ENCODE measurements at places on chromosomes 2 and 18.
A peak's percentile ranks its signal among the peaks of the same experiment; 100 is the strongest.

- H3K36me3 ChIP-seq, result no peaks in the 10 kb centered on the region
- no peaks in the 10 kb centered on the region for H3K27me3 ChIP-seq
- H3K4me1 ChIP-seq, result no peaks in the 10 kb centered on the region
Observed at GRCh38 chr2:29192526-29192925, 77.3 kb downstream of the CLIP4 start.

DNA sequence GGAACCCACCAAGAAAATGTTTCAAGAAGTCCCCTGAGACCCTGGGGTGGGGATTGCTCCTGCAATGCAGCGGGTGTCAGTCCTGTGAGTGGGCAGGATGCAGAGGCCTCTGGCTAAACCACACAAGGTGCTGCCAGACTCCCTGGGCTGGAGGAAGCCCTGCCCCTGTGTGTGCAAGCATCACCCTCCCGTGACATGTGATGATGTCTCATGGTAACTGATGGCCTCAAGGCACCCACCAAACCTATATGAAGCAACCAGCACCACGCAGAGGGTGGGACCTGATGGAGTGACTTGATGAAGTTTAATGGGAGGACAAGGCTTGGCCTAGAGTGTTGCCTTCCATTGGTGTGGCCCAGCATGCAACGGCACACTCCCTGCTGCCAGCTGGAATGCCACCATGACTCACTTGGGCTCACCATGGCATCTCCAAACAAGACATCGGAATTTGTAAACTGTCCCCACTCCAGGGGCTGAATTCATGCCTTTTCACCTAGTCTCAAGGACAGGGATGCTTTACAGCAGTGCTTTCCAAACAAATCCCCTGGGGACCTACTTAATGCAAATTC, 8.7 kb upstream of the SLC14A1 start:
- H3K27ac ChIP-seq, result no peak overlapping the region
- H3K4me1 ChIP-seq, result no peaks in the 10 kb centered on the region
- no peaks in the 10 kb centered on the region for H3K36me3 ChIP-seq
- H3K4me3 ChIP-seq, result no peak overlapping the region
- H3K27me3 ChIP-seq, result no peaks in the 10 kb centered on the region
- DNase-seq, result no peak

DNA sequence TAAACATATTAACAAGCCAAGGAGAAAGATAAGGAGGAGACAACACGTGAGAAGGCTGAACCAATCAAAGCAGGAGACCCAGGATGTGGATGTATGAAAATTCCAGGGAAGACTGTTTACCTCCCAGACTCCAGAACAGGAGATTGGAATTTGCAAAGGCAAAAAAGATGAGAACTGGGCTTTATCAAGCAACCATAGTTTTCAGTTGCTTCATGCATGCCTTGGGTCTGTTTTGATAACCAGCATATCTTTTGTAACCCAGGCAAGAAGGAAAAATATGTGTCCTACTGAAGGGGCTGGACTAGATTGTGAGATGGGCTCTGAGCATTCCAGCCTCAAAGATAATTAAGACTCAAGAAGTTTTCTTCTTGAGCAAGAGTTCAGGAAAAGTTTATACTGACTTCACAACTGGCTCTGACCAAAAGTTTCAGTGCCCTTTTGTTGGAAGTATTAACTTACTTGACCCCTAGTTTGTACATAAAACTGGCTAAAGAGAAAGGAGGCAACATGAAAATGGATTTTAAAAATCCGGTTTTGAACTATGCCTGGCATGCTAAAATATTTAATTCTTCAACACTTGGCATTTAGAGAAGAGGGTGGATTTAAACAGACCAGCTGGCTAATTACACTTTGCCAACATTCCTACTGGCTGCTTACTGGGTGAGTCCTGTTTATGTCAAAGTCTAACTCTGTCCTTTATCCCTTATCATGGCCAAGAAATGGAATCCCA, 79.3 kb upstream of the CD28 start:
- H3K36me3 ChIP-seq, result no peaks in the 10 kb centered on the region
- H3K27ac ChIP-seq, result no peak overlapping the region
- DNase-seq, result no peak
- no peaks in the 10 kb centered on the region for H3K4me1 ChIP-seq
- H3K27me3 ChIP-seq, result no peaks in the 10 kb centered on the region

- no peaks in the 10 kb centered on the region for H3K27me3 ChIP-seq
- DNase-seq, result no peak
- no peak overlapping the region for H3K4me3 ChIP-seq
- H3K36me3 ChIP-seq, result no peaks in the 10 kb centered on the region
- H3K4me1 ChIP-seq, result no peaks in the 10 kb centered on the region
- H3K27ac ChIP-seq, result no peak overlapping the region
Observed at GRCh38 chr2:237160271-237160919, 74.7 kb downstream of the COPS8 start.

DNA sequence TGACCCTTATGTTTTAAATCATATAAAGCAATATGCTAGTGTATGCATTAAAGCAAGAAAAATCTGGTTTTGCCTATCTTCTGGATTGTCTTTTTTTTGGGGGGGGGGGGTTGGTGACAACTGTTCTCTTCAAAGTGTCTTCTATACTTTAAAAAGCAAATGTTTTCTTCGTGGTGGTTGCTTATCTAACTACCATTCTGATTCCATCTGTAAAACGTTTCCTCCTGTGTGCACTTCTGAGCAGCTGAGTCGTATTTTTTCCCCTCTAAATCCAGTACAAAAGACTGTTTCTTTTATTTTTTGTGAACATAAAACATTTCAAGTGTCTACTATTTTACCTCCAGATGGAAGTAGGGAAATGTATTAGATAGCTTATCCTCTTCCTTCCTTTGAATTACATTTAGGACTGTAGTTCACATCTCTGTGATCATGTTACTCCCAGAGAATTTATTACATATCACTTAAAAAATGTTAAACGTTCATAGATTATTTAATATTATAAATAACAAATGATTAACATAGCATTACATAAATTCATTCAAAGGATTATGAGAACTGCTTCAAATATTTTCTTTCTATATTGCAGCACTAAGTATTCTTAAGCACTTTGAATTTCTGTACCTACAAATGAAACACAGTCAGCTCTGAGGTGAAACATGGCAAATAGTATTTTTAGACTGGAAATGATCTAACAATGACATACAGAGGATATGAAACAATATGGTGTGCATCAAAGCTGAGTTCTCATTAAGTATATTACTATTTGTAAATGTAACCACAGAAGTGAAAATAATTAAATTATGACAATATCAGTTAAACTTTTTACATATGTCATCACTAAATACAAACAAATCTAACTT, 56.4 kb downstream of the SCN3A start:
- H3K27me3 ChIP-seq, result no peaks in the 10 kb centered on the region
- no peak overlapping the region for H3K27ac ChIP-seq
- no peak for DNase-seq
- no peaks in the 10 kb centered on the region for H3K4me1 ChIP-seq

GRCh38 chr2:227864161-227864756, 7.2 kb upstream of the DAW1 start:
- H3K4me3 ChIP-seq, result no peak overlapping the region
- peaks cover 3% of the 10 kb centered on the region for H3K4me1 ChIP-seq
- DNase-seq, result no peak
- H3K36me3 ChIP-seq, result no peaks in the 10 kb centered on the region
- H3K27ac ChIP-seq, result no peak overlapping the region
- H3K27me3 ChIP-seq, result no peaks in the 10 kb centered on the region

DNA sequence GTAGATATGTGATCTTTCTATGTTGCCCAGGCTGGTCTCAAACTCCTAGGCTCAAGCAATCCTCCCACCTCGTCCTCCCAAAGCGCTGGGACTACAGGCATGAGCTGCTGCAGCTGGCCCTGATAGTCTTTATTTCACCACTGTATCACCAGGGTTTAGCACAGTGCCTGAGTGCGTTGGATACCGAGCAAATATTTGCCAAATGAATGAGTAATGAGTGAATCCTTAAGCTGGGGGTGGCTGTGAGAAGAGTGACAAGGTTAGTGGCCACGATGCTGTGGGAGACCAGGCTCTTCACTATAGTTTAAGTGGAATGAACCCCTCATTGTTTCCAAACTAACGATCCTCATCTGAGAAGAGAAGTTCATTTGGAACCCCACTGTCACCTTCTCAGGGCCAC, 60.8 kb upstream of the FAM136A start:
- no peaks in the 10 kb centered on the region for H3K27me3 ChIP-seq
- no peaks in the 10 kb centered on the region for H3K36me3 ChIP-seq
- H3K27ac ChIP-seq, result no peak overlapping the region

- H3K4me1 ChIP-seq, result peaks cover 2% of the 10 kb centered on the region
- DNase-seq, result no peak
- H3K27ac ChIP-seq, result no peak overlapping the region
- H3K36me3 ChIP-seq, result no peaks in the 10 kb centered on the region
- H3K4me3 ChIP-seq, result no peak overlapping the region
- H3K27me3 ChIP-seq, result no peaks in the 10 kb centered on the region
Observed at GRCh38 chr2:109288544-109289368, 159.8 kb downstream of the SH3RF3 start.

DNA sequence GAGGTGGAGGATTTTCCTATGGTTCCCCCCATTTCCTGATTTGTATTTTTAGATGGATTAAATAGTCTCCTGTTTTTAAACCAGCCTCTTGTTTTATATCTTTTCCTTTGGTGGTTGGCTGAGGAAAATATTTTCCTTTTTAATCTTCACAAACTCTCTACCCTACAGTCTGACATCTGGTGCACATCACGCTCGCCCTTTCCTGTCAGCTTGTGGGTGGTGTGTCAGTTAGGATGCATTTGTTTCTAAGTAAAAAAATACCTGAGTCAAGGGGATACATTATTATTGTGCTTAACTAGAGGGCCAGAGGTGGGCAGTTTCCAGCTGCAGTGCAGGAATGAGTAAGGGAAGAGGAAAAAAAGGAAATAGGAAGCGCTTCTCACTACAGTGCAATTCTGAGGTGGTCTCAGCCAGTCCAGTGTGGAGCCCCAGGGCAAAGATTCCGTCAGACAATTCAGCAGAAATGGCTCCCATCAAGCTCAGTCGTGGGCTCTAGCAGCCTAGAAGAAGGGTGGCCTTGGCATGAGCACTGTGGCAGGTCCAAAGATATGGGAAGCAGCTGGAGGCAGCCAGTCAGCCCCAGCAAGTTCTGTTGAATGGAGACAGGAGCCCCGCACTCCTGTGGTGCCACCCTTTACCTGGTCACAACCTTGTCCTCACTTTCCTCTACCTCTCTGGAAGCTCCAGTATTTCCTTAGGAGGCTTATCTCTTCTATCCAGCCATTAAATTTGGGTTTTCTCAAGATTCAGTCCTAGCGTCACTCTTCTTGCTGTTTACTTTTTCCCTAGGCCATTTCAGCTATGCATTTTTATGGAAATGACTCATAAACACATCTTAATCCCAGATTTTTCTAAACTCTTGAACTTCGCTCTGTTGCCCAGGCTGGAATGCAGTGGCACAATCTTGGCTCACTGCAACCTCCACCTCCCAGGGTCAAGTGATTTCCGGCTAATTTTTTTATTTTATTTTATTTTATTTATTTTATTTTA, 18.5 kb downstream of the SFTPB start:
- no peak overlapping the region for H3K4me3 ChIP-seq
- no peaks in the 10 kb centered on the region for H3K4me1 ChIP-seq
- no peak overlapping the region for H3K27ac ChIP-seq

- no peak overlapping the region for H3K4me3 ChIP-seq
- H3K27ac ChIP-seq, result no peak overlapping the region
- no peaks in the 10 kb centered on the region for H3K36me3 ChIP-seq
- DNase-seq, result no peak
- no peaks in the 10 kb centered on the region for H3K27me3 ChIP-seq
Observed at GRCh38 chr2:119289093-119289492, 65.5 kb downstream of the STEAP3 start.

DNA sequence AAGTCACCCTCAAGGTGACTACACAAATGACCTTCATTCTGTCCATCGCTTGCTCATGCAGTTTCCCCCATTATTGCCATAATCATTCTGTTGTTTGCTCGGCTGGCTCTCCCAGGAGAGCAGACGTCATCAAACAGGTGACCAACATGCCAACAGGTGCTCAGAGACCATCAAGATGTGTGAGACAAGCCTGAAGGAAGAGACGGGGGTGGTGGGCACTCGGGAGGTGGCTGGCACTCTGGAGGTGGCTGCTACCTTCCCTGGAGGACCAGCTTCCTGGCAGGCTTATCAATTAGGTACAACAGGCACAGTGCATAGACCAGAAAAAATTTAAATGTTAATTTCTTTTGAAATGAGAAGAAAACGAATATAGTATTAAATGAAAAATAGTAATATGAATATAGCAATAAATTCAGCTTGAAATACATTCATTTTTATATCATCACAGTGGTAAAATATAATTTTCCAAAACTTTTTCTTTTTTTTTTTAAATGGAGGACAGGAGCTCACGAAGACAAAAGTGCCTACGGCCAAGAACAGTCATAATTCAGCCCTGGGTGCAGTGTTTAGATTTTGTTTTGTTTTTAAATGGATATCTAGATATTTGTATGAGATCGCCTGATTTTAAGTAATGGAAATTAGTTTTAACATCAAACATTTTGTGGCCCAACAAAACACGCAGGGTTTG, 16.9 kb upstream of the HAAO start:
- H3K4me1 ChIP-seq, result 0 out of 2 replicates have a peak, but pooled peaks cover 2% of the 10 kb centered on the region
- H3K4me3 ChIP-seq, result peak overlapping the region; percentile 52
- no peaks in the 10 kb centered on the region for H3K36me3 ChIP-seq
- no peak for DNase-seq
- H3K27me3 ChIP-seq, result no peaks in the 10 kb centered on the region
- H3K27ac ChIP-seq, result no peak overlapping the region

DNA sequence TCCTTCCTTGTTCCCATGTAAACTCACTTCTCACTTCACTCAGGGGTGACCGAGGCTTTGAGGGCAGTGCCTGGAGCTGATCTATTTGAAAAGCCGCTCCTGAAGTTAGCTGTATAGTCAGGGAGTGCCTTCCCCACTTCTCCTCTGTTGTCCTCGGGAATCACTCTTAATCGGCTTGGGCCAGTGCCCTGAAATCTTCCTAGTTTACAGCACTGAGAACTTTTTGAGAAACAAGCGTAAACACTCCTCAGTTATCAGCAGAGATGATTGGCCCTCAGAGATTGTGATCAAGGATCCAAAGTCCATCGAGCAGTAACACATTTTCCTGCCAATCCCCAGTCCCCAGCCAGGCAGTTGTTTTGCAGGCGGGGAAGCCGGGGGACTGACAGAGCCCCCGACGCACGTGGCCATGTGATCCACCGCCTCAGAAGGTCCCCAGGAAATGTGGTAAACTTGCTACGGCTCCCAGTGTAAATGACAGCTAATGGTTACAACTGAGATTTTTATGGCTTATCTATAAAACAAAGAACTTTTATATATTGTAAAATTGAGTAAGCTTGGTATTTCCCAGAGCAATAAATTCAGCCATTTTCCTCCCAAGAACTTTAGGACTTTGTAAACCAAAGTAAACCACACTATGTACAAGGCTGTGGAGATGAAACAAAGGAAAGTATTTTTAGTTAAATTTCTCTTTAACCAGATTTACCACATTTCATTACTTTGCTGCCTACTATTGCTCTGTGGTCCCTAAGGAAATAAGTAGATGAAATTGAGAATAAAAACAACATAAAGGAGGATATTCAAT, 53.5 kb downstream of the C18orf63 start:
- H3K4me1 ChIP-seq, result no peaks in the 10 kb centered on the region
- H3K4me3 ChIP-seq, result no peak overlapping the region
- no peaks in the 10 kb centered on the region for H3K36me3 ChIP-seq
- DNase-seq, result no peak

GRCh38 chr2:128513116-128513960, 194.7 kb upstream of the HS6ST1 start:
- H3K36me3 ChIP-seq, result no peaks in the 10 kb centered on the region
- H3K4me1 ChIP-seq, result peaks cover 3% of the 10 kb centered on the region
- H3K4me3 ChIP-seq, result no peak overlapping the region
- H3K27ac ChIP-seq, result no peak overlapping the region
